ENCODE measurements at places on chromosomes 11 and 22.

DNA sequence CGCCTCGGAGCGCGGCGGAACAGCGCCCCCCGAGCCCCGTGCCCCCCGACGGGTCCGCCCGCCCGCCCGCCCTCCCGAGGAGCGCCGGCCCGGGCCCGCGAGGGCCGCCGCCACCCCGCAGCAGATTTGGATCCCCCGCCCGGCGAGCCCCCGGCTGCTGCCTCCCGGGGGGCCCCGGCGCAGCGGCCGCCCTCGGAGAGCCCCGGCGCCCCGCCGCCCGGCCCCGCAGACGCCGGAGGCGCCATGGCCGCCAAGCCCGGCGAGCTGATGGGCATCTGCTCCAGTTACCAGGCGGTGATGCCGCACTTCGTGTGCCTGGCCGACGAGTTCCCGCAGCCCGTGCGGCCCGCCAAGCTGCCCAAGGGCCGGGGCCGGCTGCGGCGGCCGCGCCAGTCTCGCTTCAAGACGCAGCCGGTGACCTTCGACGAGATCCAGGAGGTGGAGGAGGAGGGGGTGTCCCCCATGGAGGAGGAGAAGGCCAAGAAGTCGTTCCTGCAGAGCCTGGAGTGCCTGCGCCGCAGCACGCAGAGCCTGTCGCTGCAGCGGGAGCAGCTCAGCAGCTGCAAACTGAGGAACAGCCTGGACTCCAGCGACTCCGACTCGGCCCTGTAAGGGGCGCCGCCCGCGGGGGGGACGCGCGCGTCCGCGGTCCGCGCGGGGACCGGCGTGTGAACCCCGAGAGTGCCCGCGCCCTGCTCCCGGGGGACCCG, 380 bp downstream of the C11orf96 start:
- DNase-seq, result peak; percentile 34

- DNase-seq, result peak; percentile 3
These were observed 1162.1 kb downstream of the DLG2 start for GRCh38 chr11:84465040-84465439.

DNA sequence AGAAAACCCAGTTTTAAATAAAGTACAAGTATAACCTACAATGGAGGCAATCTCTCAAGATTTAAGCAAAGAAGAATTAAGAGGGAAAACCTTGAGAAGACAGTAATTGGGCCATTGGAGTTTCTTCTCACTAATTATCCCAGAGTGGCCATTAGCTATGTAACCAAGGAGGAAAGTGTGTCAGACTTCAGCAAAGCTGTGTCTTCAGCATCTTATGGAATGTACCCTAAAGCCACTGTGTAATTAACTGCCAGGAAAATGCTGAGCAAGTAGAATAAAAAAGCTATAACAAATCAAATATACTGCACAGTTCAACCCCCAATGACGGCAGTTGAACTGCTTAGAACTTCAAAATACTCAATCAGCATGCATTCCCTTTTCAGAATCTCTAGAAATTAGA, 261.6 kb downstream of the TTC28 start:
- DNase-seq, result no peak

- no peak for DNase-seq
These were observed 114.1 kb upstream of the CLPB start for GRCh38 chr11:72548463-72548862.

GRCh38 chr11:9386901-9387300, 2.4 kb downstream of the IPO7 start:
- no peak for DNase-seq

- DNase-seq, result no peak
These were observed 52.8 kb upstream of the LDLRAD3 start for GRCh38 chr11:35891096-35891495.

DNA sequence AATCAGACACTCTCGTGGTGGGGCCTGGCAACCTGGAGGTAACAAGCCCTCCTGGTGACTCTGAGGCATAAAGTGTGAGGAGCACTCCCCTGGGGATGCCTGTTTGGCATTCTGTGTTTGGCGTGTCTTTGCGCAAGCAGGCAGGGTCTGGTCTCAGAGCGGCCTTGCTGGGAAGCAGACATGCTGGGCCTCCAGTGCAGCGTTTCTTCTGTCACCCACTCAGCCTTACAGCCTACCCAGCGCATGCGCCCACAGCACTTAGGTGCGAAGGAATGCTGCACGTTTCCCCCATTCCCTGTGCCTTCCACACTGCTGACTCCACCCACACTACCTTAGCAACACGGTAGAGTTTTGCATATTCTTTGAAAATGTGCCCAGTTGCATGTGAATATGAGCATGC, 7.4 kb upstream of the CXCR5 start:
- no peak for DNase-seq

- DNase-seq, result no peak
These were observed 20.6 kb downstream of the MUC5AC start for GRCh38 chr11:1178201-1178885.

DNA sequence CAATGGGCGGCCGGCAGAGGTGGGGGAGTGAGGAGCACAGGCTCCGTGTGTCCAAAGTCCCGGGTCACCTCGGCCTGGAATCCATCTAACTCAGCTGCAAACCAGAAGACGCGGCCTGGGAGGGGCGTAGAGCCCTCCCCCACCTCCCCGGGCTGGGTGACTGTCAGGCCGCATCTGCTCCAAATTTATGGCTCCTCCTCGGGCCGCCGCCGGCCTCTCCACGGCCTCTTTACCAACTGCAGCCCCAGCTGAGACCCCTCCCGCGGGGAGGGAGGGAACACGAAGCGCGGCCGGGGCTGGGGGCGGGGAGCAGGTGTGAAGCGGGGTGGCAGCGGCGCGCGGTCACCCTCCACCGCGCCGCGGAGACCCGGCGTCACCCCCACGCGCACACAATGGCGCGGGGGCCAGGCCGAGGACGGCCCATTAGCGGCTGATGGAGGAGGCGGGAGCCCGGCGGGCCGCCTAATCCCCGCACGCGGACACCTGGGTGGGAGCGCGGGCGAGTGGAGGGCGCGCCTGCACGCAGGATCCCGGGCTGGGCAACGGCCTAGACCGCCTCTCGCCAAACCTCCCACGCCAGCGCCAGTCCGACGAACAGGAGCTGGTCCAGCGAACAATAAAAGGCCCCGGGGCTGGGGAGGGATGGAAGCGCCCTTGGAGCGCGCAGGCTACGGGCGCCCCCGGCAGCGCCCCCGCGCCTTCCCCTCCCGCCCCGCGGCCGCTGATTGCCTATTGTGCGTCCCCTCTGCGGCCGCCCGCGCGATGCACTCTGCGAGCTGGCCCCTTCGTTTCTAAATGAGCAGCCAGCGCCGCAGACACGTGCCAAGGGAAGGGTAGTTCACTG, 25.9 kb upstream of the ROBO3 start:
- DNase-seq, result no peak

DNA sequence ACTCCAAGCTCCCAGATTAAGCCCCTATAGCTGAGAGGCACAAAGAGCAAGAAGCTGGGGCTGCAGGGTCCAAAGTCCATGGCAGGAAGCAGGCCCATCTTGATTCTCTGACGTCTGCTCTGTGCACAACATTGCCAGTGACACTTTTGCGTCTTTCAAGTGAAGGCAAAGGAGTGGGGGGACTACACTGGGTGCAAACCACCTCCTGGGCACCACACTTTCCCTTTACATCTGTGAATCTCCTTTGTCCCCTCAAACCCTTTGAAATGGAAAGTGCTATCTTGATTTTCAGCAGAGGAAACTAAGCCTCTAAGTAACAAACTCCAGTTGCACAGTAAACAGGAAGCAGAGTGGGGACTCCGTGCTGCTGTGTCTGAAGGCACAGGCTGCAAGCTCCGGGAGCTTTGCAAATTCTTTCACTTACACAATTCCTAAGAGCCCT, 428.0 kb downstream of the LARGE1 start:
- no peak for DNase-seq

GRCh38 chr11:122847466-122847865, 9.2 kb downstream of the CRTAM start:
- no peak for DNase-seq

GRCh38 chr22:27581688-27582087, 219.9 kb downstream of the MN1 start:
- DNase-seq, result no peak

- DNase-seq, result no peak
These were observed 24.5 kb downstream of the MICAL3 start for GRCh38 chr22:17999851-18000250.

- DNase-seq, result no peak
These were observed 14.9 kb upstream of the GALNT18 start for GRCh38 chr11:11636671-11637070.

DNA sequence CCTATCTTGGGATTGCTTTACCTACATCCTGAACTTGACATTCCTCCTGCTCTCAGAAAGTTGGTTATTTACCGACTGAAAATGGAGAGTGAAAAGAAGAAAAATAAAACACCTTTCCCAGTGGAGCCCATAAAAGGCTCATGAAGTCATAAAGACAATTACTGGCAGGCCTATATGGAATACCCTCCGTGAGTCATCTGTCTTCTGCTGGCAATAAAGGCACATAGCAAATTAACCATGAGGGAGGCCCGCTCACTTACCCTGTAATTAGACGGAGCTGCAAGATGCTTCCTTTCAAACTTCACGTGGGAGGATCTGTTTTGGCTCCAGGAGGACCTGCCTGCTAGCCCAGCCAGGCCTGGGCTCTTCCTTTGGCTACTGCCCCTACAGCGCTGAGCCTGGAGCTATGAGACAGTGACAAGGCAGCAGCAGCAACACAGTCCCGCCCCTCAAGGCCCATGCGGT, 540.4 kb downstream of the BUD13 start:
- no peak for DNase-seq

GRCh38 chr11:14124886-14125285, 162.4 kb downstream of the SPON1 start:
- DNase-seq, result no peak

DNA sequence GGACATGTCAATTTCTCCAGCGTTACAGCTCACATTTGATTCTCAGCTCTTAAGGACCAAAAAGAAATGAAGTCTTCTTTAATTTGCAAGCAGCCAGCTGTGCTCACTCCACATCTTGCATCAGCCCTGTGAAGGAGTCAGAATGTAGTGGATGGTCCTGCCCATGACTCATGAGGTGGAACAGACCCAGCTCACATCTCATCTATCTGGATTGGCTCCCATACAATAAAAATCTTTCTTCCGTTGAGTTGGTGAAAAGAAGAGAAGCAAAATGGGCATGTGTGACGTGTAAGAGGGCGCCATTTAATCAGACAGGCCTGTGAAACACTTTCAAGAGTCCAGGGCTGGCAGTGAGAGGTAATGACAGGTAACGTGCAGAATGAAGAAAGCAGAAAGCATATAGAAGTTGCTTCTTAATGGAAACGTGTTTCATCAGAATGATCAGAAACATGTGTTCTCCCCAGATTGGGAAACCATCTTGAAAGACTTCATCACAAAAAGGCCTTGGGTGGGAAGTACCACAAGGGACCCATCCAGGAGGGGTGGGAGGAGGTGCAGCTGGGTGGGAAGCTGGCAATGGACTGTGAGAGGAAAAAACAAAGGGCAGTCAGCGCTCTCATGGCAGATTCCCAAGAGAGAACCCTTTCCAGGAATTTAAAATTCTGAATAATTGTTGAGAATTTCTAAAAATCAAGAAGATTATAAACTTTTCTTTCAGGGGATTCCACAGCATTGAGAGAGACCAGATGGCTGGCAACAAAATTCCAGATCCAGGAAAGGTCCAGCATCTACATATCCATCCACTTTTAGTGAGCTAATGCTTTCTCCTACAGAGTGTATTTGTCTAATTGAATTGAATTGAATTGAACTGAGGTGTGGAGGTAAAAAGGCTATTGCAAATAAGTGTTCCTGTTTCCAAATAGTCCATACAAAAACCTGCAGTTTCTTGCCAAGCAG, 57.0 kb downstream of the ETS1 start:
- peak; percentile 90 for DNase-seq

GRCh38 chr11:102111787-102112508, 1.7 kb downstream of the YAP1 start:
- DNase-seq, result peak; percentile 96

GRCh38 chr11:134047586-134047999, 21.3 kb upstream of the JAM3 start:
- peak; percentile 73 for DNase-seq

DNA sequence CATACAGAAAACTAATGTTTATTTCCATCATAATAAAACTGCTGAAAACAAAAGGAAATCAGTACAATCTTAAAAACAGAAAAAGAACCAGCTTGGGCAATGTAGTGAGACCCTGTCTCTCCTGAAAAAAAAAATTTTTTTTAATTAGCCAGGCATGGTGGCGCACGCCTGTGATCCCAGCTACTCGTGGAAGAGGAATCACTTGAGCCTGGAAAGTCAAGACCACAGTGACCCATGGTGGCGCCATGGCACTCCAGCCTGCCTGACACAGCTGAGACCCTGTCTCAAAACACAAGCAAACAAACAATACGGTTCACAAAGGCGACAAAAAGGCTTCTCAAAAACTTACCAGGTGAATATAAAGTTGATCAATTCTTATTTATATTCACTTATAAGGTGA, 289.7 kb downstream of the BRD1 start:
- DNase-seq, result no peak

GRCh38 chr11:7570938-7571521, 57.2 kb downstream of the PPFIBP2 start:
- DNase-seq, result no peak

DNA sequence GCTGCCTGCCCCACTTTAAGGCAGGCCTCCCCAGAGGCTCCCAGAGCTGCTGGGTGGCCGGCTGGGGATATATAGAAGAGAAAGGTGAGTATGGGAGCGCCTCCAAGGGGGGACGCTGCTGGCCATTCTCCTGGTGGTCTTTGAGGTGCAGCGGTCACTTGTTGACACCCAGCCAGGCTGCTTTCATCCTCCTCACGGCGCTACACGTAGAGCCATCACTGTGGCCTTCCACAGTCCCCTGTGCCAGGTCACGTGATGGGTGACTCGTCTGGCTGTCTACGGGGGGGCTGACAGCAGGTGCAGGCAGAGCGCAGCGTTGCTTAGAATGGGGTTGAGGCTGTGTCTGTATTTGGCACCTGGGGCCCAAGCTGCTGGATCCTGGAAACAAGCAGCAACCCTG, 1.9 kb downstream of the ACR start:
- no peak for DNase-seq

- no peak for DNase-seq
These were observed 14.0 kb upstream of the EHD1 start for GRCh38 chr11:64892411-64892831.

GRCh38 chr11:48900131-48900800, 83.4 kb downstream of the TRIM51G start:
- no peak for DNase-seq

DNA sequence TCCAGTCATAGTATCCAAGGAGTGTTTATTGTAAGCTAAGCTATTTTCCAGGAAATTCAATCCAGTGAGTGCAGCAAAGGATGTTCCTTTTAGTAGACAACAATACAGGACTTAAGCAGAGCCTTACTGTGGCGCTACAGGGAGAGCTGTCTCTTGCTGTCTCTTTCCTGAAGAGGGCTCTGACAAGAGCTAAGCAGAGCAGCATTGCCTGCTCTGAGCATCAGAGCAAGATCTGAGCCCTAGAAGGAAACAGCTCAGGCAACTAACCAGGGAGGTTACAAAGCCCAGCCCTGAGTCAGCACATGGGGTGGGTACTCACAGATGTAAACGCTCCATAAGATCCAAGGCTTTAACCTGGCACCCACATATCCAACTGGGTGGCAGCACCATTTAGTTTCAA, 8.0 kb downstream of the LAYN start:
- DNase-seq, result no peak

GRCh38 chr11:63952570-63952969, 13.8 kb downstream of the NAA40 start:
- DNase-seq, result no peak

GRCh38 chr11:33405834-33406602, 148.8 kb downstream of the HIPK3 start:
- no peak for DNase-seq

GRCh38 chr11:35007277-35007676, 90.9 kb downstream of the PDHX start:
- DNase-seq, result no peak

Measured in amniotic epithelial cell (primary cell).